Heart right ventricle (tissue), 16 donors: ENCODE measurements at places on chromosomes 3 and 15. TPM values are rescaled to one million over a fixed set of nuclear protein-coding genes. Genes with fewer than 3 reads are reported as not detected.
A peak's percentile ranks its signal among the peaks of the same experiment; 100 is the strongest.

Gene CCDC39
- not detected for total RNA-seq

Gene PODXL2
- 1.1 TPM for total RNA-seq

- DNase-seq = no peak
Observed at GRCh38 chr3:127226457-127226856, 33.5 kb downstream of the PRR23E start.

DNA sequence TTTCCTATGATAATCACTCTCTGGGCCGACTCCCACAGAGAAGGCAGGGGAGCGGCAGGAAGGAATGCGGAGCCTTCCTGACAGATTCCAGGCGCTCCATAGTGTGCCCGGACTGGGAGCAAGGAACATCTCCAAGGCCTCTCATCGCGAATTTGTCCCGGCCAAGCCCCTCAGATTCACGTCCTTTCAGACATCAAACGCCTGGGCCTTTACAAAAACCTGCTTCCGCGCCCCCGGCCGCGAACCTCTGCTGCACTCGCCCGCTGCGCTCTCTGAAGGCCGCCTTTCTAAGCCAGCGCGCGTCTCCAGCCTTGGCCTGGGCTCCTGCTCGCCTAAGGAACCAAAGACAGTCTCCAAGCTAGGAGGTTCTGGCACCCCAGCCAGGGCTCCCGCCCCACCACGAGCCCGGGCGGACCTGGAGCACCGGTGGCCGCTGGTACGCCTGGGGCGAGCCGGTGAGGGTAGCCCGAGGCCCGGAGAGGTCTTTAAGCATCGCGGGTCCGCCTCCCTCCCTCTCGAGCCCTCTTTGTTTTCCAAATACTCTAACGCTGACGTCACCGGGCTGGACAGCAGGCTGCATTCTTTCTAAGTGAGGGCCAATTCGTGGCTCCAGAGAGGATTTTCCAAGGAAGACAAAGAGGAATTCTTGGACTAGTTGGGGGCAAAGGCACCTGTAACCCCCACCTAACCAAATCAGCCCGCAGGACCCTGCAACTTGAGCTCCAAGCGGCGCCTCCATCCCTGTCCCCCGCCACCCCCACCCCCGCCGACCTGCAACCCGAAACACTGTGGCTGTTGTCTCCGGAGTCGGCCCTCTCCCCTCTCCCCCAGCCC lies 759 bp downstream of the AMOTL2 start:
- peak; percentile 80 for DNase-seq

DNA sequence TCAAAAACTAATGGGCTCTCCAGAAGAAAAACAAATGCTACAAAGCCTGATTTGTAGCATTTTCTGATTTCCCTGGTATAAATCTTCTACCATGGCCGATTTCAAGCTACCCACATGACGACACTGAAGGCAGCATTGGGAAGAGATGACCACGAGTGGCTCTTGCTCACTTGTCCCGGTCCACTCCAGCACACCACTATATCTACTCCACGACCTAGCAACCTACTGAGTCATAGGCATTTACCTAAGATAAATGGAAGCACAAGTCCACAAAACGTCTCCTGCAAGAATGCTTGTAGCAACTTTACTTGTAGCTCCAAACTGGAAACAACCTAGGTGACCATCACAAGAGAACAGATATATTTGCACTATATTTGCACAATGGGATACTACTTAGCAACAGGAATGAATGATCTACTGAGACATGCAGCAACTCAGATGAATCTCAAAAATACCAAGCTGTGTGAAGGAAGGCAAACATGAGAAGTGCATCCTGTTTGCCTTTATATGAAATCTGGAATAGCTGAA lies 60.8 kb upstream of the HES1 start:
- DNase-seq = no peak
